Renal pelvis (tissue), 12 donors: ENCODE measurements at places on chromosomes 6 and 20.

DNA sequence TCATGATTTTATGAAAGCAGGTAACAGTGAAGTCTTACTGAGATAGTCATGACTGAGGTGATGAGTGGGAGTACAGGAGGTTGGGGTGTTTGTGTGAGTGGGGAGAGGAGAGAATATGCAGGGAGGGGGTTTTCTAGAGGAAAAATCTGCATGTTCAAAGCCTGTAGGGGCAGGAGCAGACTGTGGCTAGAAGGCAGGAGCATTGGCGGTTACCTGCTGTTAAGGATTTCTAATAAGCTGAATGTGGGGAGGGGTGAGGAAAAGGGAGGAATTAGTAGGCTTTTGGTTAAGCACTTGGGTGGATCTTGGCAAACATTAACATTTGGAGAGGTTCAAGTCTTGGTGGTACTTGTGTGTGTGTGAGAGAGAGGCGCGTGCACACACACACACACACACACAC, 70.8 kb downstream of the EYA4 start:
- DNase-seq, result no peak

- DNase-seq, result no peak
Observed at GRCh38 chr6:164322533-164322932, 908.0 kb downstream of the QKI start.

GRCh38 chr20:14896569-14896968, 559.2 kb upstream of the FLRT3 start:
- DNase-seq, result no peak

DNA sequence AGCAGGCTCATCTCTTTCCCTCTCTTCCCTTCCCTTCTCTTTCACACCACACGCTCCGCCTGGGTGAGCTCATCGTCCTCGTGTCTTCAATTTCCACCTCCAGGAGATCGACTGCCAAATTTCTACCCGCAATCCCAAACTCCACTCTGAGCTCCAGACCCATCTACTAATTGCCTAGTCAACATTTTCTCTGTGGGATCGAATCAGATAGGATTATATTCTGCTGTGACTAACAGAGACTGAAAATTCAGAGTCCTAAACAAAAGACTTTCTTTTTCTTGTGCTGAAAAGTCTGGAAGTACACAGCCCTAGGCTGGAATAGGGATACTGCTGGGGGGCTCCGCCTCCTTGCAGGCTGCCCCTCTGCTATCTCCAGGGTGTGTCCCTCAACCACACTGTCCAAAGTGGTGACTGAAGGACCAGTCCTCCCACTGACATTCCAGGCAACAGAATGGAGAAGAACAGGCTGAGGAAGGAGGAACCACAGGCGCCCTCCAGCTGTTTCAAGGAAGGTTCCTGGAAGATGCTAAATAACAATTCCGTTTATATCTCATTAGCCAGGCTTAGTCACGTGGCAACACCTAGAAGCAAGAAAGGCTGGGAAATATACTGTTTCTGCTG, 5.0 kb upstream of the HSPA12B start:
- no peak for DNase-seq

DNA sequence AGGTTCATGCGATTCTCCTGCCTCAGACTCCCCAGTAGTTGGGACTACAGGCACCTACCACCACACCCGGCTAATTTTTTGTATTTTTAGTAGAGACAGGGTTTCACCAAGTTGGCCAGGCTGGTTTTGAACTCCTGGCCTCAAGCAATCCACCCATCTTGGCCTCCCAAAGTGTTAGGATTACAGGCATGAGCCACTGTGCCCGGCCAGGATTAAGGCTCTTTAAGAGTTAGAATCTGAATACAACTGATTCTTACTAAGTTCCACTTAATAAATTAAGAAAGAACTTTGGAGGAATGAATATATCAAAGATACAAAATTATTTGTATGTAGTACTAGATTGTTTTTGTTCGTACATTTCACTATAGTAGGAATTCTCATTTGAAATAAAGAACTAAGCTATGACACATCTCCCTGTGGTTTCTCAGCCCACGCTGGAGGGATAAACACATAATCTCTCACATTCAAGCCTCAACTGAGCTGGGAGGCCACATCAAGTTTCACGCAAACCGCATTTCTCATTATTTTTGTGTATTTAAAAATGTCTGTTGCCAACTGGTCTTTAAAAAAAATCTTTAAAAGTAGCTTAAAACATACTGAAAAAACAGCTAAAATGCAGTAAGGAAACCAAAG, 34.2 kb downstream of the DTNBP1 start:
- no peak for DNase-seq

GRCh38 chr6:28944412-28944865, 20.7 kb upstream of the TRIM27 start:
- DNase-seq, result peak; percentile 75

DNA sequence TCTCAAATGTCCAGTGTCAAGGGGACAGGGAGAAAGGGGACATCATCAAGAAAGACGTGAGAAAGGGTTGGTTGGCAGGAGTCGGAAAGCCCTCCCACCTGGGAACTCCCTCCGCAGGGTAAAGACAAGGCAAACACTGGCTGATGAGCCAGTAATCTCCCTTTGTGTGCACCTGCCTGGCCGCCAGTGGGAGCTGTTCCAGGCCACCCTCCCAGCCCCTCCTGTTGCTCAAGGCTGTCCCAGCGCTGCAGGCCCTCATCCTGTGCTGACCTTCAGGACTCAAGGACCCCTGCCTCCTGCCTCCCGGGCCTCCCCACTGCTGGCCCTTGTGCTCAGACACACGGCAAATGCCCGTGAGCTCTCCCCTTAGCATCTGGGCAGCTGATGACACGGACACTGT, 7.4 kb downstream of the FRMD1 start:
- no peak for DNase-seq

DNA sequence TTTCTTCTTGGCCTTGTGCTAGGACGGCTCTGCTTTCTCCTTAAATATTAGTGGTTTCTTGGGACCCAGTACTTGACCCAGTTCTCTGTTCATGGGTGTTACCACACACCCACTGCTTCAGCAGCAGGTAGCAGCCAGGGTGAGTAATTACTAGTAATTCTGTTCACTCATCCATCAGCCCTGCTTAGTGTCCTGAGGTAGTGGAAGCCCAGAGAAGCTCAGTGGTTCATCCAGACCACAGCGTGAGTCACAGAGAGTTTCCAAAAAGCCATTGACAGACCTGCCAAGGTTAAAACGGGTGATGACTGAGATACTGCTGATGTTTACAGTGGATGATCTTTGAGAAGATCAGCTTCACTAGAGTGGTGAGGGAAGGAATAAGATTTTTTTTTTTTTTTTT, 51.7 kb upstream of the HINT3 start:
- DNase-seq, result no peak

DNA sequence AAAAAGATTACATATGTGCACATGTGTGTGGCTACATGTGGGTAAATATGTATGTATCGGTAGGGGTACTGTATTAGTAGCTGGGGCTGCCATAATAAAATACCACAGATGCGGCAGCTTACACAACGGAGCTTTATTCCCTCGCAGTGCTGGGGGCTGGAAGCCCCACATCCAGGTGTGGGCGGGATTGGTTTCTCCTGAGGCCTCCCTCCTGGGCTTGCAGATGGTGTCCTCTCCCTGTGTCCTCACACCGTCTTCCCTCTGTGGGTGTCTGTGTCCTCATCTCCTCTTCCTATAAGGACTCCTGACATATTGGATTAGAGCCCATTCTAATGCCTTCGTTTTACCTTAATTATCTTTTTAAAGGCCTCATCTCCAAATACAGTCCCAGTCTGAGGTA, 97.7 kb downstream of the LY86 start:
- no peak for DNase-seq

- no peak for DNase-seq
Observed at GRCh38 chr6:142872376-142872775, 72.6 kb downstream of the HIVEP2 start.

DNA sequence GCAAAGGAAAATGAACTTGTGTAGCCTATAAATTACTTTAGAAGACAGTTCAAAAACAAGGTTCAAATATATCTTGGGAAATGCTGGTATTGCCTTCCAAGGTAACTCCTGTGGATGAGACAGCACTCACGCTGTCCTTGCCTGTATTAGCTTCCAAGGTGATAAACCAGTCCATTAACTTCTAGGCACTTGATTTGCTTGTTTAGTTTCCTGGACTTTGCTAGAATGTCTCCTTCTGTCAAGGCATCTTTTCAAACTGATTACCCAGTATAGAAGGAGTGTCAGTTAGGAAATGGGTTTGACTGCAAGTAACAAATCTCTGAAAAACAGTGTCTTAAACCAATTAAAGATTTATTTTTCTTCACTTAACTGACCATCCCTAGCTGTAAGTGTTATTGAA, 103.4 kb upstream of the SLC22A23 start:
- DNase-seq, result peak; percentile 68

DNA sequence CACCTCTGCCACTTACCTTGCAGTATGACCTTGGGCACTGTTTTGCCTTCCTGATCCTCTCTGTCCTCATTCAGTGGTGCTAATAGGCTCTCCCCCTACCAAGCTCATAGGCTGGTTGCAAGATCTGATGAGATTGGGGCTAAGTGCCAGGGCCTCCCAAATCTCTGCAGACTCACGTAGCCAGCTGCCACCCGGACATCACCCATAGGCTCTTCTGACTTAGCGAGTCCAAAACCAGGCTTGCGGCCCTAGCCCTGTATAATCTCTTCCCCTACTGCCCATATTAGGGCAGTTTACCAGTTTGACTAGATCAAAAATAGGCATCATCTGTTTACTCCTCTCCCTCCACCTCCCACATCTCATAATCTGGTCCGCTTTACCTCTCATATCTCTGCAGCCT, 54.2 kb upstream of the VSTM2L start:
- no peak for DNase-seq

DNA sequence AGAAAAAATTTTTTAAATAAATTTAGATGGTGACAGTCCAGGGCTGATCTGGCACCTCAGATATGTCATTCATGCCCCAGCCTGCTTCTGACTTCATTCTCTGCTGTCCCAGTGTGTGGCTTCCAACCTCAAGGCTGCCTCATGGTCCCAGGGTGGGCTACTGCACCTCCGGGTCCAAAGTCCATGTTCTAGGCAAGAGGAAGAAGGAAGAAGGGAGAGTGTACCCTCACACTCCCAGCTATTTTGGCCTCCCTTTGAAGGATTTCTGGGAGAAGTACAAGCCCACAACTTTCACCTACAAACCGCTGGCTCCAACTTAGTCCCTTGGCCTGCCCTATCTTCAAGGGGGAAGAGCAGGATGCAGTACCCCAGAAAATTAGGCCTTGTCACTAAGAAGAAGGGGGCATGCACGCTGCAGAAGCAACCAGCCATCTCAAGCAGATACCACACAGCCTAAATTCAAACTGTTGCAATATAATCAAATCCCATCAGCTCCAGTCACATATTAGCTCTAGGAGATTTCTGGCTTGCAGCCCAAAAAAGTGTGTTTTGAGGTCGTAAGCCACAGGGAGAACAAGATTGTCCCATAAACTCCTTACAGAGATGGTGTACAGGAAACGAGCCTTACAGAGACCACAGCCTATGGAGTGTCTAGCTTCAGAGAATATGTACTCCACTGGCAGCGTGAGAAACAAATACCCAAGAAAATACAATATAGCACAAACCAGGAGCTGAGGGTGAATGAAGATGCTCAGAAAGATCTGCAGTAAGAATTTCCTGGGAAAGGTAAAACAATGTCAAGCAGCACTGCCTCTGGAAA, 906 bp upstream of the BTN3A2 start:
- DNase-seq, result no peak

DNA sequence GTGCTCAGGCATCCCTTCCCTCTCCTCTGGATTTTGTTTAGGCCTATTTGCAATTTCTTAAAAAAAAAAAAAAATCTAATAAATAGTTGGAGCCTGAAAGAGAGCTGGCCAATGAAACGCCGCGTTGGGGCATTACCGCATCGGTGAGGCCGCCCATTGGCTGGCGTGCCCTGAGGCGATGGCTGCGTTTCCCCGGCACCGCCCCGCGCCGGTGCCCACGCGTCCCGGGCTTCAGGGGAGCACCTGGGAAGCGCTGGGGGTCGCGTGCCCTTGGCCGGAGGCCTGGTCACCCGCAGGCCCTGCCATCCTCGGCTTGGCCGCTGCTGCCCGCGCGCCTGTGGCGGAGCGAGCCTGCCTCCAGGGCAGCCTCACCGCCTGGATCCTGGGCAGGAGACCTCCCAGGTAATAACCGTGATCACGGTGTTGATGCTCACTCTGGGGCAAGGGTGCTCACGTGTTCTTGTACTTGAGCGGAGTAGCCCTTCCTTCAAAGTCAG, 155.4 kb downstream of the NRN1 start:
- DNase-seq, result peak; percentile 81

- no peak for DNase-seq
Observed at GRCh38 chr6:116152620-116153019, 26.7 kb upstream of the COL10A1 start.

DNA sequence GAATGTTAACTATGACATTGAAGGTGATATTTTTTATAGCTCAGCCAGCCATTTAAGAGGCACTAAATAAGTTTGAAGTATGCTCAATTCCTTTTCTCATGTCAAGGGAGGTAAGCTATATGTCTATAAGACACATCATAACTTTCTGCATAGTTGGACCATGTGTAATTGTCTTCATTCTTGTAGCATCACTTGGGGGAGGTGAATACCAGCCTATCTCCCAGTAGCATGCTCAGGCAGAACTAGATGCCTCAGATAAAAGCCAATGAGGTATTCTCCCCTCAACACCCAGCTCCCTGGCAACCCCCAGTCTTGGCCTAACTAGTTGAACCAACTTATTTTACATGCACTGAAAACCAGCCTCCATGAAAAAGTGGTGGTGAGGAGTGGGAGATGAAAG, 158.3 kb upstream of the JAG1 start:
- no peak for DNase-seq

- no peak for DNase-seq
Observed at GRCh38 chr6:44561832-44562665, 174.5 kb downstream of the CDC5L start.

- DNase-seq, result peak; percentile 56
Observed at GRCh38 chr6:129251669-129252376, 368.9 kb downstream of the LAMA2 start.

GRCh38 chr20:6029538-6029937, 24.3 kb downstream of the LRRN4 start:
- DNase-seq, result no peak

DNA sequence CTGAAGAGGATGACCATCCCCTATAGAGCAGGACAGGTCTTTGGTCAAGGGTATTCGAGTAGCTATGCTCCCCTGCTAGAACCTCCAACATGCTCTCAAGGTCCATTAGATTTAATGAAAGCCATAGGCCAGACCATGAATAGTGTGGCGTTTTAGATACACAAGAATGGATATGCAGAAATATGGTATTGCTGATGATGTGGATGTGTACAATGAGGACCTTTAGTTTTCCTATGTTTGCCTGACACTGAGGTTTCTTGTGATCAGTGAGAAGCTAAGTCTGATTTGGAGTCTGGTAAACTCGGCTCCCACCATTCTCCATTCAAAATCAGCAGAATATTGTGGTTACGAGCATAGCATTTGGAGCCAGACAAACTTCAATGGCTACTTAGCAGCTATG, 125.6 kb downstream of the TSHZ2 start:
- no peak for DNase-seq

GRCh38 chr20:42779216-42779615, 410.5 kb downstream of the PTPRT start:
- DNase-seq, result no peak

GRCh38 chr6:109834131-109834530, 143.0 kb downstream of the FIG4 start:
- no peak for DNase-seq

GRCh38 chr6:136523196-136523595, 27.0 kb downstream of the MAP7 start:
- no peak for DNase-seq
